ENCODE measurements at places on chromosomes 5 and 9.

DNA sequence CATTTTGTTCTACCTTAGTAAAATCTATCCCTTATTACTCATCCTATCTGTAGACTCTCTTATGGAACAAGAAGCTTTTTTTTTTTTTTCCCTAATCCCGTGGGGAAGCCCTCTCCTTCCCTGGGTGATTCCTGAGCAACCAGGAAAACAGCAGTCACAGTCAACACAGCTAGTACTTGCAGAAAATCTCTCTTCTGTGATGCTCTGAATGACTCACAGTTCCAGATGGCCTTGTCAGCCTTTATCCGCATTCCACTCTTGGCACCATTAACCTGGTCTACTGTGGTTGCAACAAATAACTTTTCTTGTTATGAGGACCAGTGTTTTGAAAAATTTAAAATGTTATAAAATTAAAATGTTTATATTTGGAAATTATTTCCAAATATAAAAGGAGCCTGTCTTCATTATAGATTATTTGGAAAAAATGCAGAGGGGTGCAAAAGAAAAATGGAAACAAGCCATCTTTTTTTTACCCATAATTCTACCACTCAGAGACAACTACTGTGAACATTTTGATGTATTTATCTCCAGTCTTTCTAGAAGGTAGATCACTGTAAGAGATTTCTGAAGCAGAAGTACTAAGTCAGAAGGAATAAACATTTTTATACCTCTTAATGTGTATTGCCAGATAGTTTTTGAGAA is 486.7 kb downstream of the RAB3C start:
- no peak for DNase-seq

DNA sequence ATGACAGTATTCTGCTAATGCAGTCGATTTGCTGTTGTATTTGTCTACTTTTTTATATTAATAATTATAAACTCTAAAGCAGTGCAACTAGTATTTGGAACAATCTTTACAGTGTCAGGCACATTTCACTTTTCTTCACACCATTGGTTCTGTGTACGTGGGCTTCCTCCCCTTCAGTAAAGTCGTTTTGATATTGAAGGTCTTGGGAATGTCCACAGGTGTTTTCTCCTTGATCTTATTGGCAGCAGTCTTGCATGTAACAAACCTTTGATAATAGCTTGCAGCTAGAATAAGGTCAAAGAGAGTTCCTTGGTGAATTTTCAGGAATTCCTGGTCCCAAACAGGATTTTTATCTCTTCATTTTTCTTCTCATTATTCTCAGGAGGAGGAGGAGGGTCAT is 12.2 kb downstream of the DDX4 start:
- DNase-seq: no peak

DNA sequence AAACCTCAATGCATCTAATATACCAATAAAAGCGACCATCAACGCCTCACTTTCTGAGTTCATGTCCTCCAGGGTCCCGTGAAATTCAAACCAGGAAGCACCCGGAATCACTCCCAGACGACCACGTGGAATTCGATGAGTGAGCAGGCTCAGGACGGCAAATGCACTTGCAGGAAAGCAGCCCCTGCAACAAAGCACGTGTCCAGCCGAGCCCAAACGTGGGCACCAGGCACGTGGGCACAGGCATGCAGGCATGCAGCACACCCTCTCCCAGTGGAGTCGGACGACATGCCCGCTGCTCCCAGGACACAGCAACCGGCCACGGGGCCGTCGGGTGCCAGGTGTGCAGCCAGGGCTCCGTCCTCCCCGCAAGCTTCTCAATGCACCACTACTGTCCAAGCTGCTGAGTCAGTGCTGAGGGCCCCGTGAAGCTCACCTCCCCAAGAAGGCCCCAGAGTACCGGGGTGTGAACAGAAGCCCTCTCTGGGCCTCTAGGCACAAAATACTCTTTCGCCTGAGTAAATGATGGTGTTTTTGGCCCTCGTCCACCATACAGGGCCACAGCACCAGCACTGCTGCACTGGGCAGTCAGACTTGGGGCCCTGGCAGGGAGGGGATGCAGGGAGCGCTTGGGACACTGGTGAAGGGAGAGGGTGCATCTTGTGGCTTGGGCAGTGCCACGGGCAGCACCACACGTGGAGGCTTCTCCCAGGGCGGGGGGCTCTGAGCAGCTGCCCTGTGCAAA is 87.6 kb downstream of the VAV2 start:
- DNase-seq: no peak

DNA sequence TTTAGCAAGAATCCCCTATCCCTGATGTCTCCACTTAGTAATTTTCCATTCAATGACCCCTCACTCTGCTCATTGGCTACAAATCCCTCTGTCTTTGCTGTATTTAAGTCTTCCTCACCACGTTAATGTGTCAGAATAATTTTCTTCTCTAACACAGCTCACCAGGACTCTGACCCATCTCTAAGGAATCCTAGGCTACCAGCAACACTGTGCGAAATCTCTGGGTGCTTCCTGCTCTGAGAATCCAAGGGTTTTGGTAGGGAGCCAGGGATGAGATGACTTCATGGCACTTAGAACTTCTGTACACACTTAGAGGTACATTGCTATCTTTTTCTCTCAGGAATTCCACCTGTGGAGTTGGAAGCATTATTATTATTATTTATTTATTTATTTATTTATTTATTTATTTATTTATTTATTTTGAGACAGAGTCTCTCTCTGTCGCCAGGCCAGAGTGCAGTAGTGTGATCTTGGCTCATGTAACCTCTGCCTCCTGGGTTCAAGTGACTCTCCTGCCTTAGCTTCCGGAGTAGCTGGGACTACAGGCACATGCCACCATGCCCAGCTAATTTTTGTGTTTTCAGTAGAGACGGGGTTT is 53.5 kb downstream of the FOXI1 start:
- no peak for DNase-seq

DNA sequence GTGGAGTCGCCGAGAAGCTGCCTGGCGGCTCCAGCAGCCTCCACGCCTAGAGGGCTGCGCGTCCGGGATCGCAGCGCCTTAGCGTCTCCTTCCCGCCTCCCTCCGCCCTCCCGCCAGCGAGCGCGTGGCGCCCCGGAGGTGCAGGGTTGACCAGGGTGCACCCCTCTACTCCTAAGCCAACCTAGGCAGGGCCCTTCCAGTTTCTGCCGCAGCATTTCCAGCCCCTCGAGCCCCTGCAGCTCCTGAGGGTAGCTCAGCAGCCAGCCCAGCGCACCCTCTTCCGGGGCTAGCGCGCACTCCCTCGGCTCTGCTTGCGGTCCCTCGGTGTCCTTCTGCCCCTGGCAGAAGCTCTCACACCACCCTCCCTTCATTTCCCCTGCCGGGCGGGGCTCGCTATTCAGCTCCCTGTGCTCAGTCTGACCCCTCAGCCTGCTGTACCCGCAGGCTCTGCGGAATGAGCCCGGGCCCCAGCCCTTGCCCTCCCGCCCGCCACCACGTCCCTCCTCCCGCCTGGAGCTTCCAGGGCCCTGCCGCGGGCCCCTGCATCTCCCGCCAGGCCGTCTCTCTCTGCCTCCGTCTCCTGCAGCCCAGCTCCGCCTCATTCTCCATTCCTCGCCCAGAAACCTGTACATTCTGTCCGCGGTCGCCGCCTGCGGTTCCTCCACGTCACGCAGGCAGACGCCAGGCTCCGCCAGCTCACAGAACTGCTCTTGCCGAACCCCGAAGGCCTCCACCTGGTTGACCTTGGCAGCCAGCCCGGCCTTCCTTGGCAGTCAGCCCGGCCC is 61.8 kb downstream of the SPATA31C2 start:
- peak; percentile 16 for DNase-seq

GRCh38 chr5:40791715-40792139 is 6.4 kb downstream of the PRKAA1 start:
- DNase-seq: no peak

DNA sequence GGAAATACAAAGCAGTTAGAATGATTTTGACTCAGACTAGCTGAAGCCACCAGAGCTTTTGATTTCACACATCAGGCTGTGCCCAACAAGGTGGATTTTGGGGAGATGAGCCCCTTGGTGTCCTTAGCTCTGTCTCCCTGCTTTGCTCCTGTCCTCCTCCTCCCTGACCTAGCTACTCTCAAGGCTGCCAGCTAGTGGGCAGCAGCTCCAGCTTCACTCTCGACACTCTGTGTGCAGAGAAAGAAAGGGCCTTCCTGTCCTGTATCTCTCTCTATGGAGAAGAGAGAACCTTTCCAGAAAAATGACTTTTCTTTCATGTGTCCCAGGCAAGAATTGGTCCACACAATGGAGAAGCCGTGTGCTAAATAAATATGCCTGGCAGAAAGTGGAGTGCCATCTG is 446.2 kb downstream of the SEMA5A start:
- DNase-seq: no peak

GRCh38 chr9:5557606-5558587 is 47.6 kb downstream of the PDCD1LG2 start:
- peak; percentile 12 for DNase-seq

- DNase-seq: no peak
Observed at GRCh38 chr5:129426071-129426470, 34.0 kb upstream of the ADAMTS19 start.

DNA sequence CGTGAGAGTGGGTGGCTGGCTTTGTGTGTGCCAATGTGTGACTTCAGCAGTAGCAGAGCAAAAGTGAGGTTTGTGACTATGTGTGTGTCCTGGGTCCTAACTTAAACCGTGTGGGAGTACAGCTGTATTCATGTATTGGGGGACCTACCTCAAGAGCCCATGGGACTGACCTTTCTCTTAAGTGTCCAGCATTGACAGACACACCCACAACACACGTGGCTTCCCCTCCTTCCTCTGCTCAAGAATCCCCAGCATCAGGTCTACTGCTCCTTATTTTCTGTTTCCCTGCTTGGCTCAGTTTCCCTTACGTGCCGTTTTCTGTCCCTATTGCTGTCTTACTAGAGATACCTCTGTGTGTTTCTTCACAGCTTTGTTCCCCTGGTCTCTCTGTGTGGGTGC is 616 bp downstream of the IL11RA start:
- DNase-seq: no peak

GRCh38 chr5:151383011-151383410 is 35.7 kb upstream of the SLC36A2 start:
- no peak for DNase-seq

DNA sequence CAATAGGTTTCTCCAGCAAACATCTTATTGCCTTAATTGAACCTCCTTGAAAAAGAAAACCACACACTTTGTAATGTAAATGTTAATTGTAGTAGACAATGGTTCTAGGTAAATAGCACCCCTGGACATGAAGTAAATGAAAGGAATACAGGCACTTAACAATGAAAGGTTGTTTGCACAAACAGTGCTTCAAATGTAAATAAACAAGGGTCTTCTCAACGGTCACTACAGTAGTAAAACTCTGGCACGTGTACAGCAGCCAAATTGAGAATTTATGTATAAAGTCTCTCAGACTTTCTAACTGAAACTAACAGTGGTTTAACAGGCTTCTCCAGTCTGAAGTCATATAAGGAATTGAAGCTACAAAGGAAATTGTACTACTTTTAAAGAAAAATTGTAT is 218.3 kb downstream of the MEF2C start:
- no peak for DNase-seq

DNA sequence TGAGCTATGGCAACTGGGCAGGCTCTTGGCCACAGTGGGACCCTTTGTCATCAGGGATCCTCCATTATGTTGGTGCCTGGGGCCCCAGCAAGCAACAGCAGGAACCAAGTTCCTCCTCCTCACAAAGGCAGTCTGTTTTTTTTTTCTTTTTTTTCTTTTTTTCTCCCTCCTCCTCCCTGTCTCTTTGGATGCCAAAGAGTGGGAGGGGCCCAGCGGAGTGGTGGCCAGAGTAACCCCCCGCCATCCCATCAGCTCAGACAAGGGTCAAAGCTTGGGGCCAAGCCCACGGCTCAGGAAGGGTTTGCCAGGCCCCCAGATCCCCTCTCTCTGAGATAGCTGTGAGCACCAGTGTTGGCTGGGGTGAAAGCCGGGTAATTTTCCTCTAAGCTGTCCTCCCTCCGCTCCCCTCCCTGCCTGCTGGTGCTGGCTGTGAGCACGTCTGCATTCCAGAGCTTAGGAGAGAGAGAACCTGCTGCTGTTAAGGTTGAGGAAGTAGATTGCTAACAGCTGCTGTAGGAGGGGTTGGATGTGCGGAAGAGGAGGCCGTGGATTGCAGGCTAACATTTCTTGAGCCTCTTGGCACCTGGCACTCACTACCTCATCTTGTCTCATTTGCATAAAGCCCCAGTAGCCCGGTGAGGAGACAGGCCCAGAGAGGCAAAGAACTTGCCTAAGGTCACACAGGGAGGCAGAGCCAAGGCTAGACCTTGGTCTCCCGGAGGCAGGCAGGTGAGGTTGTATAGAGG is 21.2 kb downstream of the GSN start:
- no peak for DNase-seq

DNA sequence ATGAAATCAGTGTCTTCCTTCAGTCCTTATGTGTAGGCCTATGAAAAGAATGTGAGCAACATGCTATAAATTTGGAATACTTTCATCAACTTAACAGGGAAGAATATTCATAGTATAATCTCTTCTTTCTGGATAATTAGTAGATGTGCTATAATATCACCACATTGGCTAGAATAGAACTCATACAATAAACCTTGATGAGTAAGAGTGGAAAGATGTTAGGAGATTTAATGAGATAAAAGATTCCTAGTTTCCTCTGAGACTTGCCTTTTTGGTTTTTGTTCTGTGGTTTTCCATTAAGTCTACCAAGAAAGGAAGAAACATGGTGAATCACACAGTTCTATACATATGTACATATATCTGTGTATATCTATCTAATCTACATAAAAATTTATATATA is 301.8 kb upstream of the PRR16 start:
- DNase-seq: no peak

GRCh38 chr9:69027355-69028097 is 8.0 kb upstream of the FXN start:
- peak; percentile 3 for DNase-seq

DNA sequence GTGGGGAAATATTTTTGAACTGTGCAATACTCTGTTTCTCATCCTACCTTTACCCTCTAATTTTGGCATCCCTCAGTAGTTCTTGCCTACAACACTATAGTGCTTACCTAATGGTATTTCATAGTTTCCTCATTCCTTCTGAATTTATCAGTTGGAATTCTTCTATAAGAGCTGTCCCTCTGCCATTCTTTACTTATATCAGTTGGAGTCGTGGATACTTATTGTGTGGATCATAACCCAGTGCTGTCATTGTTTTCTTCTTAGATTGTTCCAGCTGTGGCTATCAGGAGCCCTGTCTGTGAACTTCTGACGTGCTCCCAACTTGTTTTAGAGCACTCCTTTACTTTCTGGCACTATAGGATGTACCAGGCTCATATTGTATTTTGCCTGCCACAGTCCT is 146.1 kb upstream of the OTULINL start:
- DNase-seq: no peak

- no peak for DNase-seq
Observed at GRCh38 chr9:101586651-101587050, 8.1 kb downstream of the PPP3R2 start.

GRCh38 chr9:76877961-76878360 is 28.0 kb downstream of the PRUNE2 start:
- no peak for DNase-seq

DNA sequence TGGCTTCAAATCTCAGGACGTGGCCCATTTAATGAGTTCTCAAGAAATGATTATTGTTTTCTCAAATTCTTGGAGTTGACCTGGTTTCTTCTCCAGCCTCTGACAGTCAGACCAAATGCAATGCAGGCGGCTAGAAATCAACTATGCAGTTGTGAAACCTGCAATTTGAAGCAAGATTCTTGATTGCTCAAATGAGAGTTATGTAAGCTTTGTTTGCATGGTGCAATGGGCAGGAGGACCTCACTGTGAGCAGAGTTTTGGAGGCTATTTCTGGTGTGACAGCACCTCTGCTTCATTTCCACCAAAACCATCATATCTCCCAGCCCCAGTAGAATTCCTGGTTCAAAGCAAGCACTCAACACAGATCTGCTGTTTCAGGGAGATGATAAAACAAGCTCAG is 500.0 kb upstream of the KLF4 start:
- no peak for DNase-seq

GRCh38 chr5:115579747-115580173 is 22.5 kb downstream of the TICAM2 start:
- no peak for DNase-seq

Data from stimulated activated naive CD4-positive, alpha-beta T cell treated with Interleukin-2 at 50 U/mL for 16 hours (primary cell).